ENCODE measurements at places on chromosomes 1 and 21.

GRCh38 chr1:214566158-214567104 is 15.0 kb upstream of the PTPN14 start:
- DNase-seq, result no peak

DNA sequence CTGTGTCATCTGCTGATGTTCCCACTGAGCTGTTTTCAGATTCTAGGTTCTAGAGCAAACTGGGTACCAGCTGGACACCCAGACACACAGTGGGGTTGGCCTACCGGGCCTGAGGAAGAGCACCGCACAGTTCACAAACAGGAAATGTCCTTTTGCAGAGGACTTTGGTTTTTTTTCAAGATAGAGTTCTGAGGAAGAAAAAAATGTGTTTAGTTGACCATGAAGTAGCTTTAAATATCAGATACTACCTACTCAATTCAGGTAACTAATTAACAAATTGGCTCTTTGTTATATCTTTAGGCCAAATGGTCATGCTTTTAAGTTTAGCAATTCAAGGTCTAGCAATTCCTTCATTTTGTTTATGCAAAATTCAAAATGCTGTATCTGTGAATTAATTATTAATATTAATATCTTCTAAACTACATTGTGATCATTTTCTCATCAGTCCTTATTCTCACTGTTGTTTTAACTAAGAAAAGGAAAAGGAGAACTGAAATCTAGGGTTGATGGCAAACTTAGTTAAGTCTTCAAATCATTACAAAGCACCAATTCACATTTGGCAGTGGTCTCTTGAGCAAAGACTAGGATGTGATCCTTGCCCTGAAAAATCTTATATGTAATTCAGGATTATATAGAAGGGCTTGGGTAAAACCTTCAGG is 17.2 kb upstream of the NCF2 start:
- no peak for DNase-seq

DNA sequence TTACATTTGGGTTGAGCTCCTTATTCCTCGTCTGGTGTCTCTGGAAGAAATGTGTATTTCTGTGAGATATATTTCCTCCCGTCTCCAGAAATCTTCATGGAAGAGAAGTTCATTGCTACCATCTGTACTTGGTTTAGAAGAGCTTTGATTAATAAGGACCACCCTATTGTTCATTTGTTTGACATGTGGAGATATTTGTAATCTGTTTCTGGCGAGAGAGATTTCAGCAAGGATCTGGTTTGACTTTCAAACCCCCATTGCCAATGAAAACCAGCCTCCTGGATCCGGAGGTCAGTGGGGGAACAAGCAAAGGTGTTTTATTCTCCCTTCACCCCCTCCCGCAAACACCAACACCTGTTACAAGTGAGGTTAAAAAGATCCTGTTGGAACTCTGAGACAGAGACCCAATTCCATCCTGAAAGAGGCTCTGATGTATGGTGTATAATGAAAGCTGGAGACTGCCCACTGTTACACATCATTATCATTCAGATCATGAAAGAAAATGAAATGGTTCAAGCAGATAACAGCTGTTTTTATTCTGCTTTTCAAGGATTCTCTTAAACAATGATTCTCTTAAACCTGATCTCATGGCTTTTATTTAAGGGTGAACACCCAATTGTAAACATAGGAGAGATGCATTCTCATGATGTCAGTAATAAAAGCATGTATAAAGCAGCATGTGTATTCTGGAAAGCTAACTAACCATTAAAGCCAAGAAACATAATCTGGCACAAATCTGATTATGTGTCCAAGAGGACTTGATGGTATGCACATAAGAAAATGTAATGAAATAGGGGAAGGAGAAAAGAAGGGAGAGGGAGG is 393.5 kb upstream of the ADGRL2 start:
- DNase-seq, result no peak

DNA sequence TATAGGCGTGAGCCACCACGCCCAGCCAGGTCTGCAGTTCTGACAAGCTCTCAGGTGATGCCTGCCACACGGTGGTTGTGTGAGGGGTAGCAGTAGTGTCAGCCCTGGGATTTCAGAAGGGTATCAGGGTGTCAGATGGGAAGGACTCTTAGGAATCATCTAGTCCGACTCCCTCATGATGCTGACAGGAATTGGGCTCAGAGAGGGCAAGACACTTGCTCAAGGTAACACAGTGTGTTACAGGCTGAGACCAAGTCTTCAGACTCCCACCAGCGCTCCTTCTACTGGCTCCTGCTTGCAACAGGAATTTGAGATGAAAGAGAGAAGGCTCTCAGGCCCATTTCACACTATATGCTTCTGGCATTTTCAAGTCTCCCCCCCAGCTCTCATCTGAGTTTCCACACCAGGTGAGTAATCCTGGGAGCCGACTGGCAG is 6.9 kb downstream of the HTR1D start:
- no peak for DNase-seq

GRCh38 chr1:237913345-237913744 is 22.6 kb upstream of the ZP4 start:
- no peak for DNase-seq

DNA sequence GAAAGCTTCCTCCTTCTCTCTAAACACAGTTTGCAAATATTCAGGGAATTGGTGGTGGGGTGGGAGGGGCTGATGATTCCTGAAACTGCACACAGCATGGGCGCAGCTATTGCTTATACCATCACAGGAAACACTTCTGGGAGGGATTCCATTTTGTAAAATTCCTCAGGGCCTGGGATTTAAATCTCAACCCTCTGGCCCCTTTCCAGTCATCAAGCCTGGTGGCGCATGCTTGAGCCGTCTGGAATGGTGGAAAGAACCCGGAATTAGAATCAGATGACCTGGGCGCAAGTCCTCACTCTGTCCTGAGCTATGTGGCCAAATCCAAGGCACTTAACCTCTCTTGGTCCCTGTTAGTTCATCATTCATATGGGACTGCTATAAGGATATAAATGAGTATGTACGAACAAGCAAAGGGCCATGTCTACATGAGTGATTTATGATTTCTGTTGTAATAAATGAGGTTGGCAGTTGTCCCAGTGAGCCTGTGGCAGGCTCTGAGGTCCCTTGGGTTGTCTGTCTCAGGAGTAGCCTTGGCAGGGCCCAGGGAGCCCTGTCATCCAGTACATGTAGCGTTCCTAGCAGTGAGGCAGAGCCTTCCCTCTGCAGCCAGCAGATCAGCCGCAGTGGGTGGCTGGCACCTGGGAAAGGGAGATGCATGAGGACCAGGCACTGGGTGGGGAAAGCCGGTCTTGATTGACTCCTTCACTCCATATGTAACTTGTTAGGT is 72.0 kb downstream of the MAN1C1 start:
- DNase-seq, result no peak

DNA sequence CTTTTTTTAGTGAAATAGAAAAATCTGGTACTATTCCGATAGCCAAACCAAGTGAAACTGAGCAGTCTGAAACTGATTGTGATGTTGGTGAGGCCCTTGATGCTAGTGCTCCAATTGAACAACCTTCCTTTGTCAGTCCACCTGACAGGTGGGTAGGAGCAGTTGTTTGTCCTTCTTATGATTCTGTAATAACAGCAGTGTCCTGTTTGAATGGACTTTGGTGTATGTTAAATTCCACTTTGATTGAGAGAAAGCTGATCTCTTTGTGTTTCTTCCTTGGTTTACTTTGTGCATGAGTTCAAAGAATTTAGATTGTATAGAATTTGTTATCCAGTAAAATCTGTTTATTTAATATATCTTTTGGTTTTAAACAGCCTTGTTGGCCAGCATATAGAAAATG is 24.3 kb downstream of the SUCO start:
- no peak for DNase-seq

Measured in COR-L47 (cell line).